Stimulated activated CD4-positive, alpha-beta T cell treated with anti-CD3 and anti-CD28 coated beads, Interleukin-12 subunit alpha, Interleukin-12 subunit beta, amount 100 ng/mL, for 48 hours (primary cell): ENCODE measurements at places on chromosomes 5 and 9.

DNA sequence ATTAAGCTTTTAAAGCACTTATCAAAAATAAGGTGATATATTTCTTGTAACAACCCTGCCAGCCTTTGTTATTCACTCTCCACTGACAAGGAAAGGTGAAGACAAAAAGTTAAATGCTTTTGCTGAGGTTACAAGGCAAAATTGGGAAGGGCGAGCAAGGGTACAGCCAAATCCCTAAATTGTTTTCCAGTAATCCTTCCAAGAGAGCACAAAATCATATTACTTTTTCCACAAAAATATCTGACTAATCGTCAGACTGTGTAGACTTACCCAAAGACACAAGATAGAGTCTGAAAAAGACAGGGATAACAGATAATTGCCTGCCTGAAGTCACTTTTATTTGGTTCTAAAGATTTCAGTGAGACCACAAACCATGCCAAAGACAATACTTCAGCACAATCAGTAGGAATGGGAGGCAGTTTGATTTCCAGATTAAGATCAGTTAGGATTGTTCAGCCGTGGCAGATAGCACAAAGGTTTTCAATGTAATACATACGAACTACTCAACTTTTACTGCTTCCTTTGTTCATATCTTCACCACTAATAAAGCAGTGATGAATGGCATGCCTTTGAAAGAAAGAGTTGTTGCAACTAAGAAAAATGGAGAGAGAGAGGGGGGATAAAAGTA, 383.8 kb upstream of the TUSC1 start:
- DNase-seq: no peak

DNA sequence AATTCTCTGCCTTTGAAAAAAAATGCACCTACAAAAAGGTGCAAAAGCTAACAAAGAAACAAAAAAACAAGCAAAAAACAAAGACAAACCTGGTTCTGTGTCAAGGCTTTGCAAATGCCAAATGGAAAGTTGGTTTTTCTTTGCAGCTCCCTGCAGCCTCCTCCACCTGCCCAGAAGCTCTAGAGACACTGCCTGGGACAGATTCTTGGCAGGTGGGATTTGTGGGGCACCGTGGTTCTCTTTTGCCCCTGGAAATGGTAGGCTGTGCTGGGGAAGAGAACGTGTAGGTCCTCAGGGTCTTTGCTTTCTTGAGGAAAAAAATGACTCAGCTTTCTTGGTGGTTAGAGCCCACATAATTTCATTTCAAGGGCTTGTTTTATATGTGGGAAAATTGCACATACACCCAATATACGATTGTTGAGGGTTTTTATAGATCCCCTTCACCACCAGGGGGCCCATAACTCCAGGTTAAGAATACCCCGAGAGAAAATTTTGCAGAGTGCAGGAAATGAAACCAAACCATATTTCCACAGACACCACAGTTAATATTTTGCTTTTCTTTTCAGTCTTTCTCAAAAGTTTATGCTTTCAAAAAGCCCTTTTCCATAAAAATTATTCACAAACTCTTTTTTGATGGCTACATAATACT, 58.7 kb downstream of the NXNL2 start:
- DNase-seq: no peak

DNA sequence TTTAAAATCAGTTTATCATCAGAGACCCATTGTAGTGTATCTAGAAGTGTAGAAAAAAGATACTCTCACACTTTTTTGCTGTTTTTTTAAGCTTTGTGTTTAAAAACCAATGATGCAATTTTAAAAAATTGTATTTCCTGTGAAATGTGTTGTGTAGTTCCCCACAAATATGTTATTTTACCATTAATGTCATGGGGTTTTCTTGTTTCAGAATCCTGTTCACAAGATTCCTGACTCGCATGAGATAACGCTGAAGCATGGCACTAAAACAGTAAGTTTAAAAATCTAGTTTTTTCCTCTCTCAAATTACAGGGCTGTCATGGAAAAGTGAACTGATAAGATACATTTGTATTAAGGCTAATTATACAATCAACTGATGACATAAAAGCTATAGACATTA, 58.6 kb downstream of the WDR70 start:
- DNase-seq: no peak

DNA sequence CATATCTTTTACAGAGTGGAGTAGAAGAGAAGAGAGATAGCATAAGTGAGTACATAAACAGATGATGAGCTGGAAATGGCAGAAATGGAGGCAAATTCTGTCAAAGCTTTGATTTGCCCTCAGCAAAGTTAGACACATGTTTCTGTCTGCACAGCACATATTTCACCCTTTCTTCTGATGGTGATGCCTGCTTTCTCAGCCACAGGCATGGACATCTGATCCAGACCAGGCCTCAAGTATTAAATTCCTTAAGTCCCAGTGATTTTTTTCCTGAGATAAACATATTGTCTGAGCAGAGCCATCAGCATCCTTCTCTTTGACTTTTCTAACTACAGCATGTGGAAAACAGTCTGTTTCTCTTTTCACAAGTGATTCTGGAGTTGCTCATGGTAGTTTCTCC, 409.8 kb downstream of the MAN2A1 start:
- no peak for DNase-seq

GRCh38 chr5:67591491-67591890, 394.9 kb upstream of the CD180 start:
- no peak for DNase-seq

GRCh38 chr5:146510559-146511125, 5.3 kb downstream of the GPR151 start:
- DNase-seq: no peak

- no peak for DNase-seq
Observed at GRCh38 chr9:125603478-125604021, 103.5 kb downstream of the MAPKAP1 start.

DNA sequence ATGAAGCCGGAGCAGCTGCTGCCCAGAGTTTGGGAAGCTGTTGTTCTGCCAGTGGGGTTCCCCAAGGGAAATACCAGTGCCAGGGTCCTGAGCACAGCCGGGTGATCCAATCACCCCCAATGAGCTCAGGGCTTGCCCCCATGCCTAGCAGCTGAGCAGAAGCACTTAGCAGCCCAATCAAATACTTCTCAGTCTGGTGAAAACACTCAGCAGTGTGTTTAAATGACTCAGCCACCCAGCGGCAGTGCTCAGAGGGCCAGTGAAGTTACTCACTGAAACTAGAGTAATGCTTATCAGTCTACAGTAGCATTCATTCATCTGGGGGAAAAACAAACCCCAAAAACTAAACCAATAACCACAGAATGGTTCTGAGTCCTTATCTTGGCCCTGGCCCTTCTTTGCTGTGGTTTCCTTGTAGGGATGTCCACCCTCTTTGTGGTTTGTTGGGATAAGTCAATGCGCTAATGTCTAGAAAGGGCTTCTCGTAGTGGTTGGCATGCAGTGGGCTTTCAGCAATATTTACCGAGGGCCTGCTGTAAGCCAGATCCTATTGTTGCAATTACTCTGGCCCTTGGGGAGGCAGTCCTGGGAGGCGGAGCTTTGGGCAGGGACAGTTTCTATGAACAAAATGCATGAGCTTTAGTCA, 43.1 kb downstream of the LHX2 start:
- DNase-seq: peak; percentile 24

- peak; percentile 32 for DNase-seq
Observed at GRCh38 chr9:126301985-126302603, 24.5 kb upstream of the MVB12B start.

DNA sequence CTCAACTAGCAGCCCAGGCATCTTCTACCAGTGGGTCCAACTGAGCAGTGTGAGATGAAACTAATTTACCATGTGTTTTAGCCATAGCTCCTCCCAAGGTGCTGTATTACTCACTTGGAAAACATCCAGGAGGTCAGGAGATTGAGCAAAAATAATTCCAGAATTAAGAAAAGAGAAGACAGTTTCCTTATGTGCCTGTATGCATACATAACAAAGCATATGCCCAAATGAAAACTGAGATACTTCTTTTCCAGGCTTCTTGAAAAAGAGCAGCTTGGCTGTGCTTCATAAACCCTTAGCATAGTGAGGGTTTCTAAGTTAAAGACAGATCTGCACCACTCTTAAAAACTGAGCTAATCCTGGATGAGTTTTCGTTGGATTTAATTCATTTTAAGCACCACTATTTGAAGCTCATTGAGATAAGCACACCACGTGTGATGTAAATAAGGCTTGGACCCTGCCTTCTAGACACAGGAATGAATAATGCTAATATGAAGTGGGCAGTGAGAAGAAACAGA, 119.4 kb downstream of the ADAMTS12 start:
- DNase-seq: no peak

DNA sequence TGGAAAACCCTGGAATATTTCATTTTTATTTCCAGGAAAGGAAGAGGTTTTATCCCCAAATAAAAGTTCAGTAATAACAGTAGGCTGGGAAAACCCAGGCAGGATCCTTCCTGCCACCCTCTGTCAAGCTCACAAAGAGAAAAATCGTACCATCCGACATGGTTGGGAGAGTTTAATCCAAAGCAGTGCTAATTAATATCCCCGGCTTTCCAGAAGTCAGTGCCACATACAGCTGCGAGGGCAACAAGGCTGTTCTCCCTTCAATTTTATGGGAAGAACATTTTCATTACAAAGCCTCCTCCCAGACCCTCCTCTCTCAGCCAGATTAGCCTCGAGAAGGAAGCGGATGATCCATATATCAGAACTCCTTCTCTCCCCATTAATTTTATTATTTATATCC, 95.5 kb downstream of the PAX5 start:
- DNase-seq: no peak

DNA sequence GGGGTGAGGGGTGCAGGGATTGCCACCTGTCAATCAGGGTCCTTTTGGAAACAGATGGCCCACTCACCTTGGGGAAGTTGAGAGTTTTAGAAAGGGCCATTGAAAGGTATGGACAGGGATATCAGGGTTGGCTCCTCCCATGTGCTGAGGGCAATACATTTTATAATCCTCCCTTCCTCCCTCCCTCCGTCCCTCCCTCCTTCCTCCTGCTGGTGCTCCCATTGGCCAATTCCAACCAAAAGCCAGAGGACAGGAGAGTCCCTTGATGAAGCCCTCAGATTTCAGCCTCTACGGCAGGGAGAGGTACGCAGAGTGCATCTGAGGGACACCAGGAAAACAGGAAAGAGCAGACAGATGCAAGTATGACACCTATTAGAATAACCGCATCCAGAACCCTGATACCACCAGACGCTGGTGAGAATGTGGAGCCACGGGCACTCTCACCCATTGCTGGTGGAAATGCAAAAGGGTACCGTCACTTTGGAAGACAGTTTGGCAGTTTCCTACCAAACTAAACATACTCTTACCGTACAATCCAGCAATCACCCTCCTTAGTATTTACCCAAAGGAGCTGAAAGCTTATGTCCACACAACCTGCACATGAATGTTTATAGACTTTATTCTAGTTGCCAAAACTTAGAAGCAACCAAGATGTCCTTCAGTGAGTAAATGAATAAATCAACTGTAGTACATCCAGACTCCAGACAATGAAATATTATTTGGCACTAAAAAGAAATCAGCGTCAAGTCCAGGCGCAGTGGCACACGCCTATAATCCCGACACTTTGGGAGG, 58.2 kb upstream of the OTULINL start:
- no peak for DNase-seq

DNA sequence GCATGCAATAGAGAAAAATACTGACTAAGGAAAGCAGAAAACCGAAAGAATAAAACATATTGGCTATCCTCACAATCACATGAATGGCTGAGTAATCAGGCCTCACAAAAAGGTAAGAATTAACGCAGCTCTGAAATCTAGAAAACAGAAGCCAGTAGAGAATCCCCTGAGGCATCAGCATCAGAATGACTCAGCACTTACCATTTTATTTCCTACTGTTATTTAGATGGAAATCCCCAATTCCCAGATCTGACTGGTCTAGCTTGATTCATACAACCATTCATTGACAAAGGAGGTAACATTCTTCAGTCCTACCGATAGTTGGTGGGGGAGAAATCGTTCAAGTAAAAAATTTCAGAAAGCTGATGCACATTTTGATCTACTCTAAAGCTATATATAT, 1408.4 kb upstream of the WWC1 start:
- DNase-seq: no peak

DNA sequence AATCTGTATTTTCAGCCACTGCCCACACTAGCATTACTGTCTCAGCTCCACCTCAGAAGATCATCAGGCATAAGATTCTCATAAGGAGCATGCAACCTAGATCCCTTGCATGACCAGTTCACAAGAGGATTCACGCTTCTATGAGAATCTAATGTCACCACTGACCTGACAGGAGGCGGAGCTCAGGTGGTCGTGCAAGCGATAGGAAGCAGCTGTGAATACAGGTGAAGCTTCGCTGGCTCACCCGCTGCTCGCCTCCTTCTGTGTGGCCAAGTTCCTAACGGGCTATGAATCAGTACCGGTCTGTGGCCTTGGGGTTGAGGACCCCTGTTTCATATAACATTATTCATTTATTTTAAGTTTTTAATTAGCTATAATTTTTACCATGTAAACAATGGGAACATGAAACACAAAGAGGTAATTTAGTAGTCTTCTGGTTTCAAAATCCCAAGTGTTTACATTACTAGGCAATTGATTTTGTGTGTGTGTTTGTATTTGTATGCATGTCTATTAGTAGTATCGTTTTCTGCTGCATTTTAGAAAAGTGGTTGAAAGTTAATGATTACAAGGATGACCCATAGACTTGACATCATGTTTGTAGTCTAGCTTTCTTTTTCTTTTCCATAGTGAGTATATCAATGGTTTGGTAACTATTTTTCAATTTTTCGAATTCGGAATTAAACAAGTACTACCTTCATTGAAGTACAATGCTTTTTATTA, 159.4 kb downstream of the TENT4A start:
- no peak for DNase-seq
